Stimulated activated effector memory CD8-positive, alpha-beta T cell treated with anti-CD3 and anti-CD28 coated beads, Interleukin-12 subunit alpha, Interleukin-12 subunit beta, amount 100 ng/mL, for 72 hours (primary cell): ENCODE measurements at places on chromosomes 6 and 20.

- DNase-seq: peak; percentile 8
Measured at GRCh38 chr6:13319891-13320564, 8.3 kb downstream of the TBC1D7 start.

DNA sequence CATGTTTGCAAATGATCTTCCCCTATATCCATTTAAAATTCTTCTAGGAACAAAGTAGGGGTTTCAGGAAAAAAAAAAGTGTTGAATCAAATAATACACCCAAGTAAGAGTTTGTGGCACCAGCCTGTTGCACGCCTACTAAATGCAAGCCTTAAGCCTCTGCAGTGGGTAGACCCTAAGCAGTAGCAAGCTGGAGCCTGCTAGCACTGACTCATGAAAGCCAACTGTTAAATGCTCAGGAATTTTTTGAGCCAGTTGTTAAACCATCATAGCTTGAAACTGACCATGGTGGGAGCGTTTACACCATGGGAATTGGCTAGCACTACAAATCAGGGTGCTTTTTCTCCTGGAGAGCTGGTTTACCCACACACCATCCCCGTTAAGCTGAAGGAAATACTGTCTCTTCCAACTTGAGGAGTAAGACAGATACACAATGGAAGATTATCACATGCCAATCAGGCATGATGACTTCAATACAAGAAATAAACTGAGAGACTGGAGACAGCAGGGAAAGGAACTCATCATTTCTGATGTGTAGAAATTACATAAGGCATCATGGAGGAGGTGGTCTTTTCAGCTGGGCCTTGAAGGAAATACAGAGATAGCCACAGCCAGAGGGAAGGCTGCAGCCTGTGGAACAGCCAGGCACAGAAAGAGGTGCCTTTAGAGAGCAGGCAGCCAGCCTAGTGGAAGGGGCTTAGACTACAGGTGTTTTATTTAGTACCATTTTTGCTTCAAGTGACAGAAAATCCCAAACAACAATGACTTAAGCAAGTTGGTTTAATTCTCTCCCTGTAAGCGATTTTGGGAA, 110.8 kb downstream of the SNX5 start:
- DNase-seq: no peak

- no peak for DNase-seq
Measured at GRCh38 chr6:27755768-27756167, 156.4 kb downstream of the OR2B2 start.

GRCh38 chr6:163337958-163338357, 76.6 kb upstream of the QKI start:
- DNase-seq: no peak

- DNase-seq: no peak
Measured at GRCh38 chr6:6682225-6682624, 93.7 kb downstream of the LY86 start.

DNA sequence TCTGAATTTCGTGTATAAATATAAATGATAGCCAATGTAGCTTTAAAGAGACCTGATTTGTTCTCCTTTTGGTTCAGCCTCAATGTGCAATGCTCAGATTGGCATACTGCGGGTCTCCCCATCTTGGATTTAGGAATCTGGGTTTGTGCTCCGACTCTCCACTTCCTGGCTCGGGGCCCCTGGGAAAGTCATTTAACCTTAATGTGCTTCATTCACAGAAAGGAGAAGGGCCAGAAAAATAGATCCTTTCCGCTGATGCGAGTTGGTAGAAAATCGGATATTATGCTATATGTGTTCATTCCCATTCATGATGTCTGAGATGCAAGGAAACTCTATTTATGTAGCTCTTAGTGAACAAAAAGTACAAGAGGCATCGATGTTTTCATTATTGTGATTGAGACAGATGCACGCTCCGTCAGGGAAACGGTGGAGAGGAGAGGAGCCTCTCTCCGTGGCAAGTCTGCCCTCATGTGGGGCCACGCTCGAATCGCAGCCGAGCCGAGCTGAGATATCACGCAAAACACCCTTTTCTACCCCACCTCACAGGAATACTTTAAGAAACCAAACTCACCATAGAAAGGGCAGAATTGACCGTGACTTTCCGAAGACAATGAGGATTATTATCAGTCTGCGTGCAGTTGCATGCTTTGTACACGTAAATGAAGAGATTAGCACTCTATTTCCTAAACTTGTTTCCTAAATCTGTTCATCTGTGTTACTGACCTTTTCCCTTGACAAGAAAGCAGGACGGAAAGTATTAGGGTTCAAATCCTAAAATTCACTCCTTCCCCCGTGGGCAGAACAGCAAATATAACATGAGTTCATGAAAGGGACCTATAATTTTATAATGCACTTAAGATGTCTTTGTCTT, 136.6 kb downstream of the COL9A1 start:
- no peak for DNase-seq

GRCh38 chr6:7129360-7129759, 21.6 kb downstream of the RREB1 start:
- DNase-seq: no peak

GRCh38 chr6:134071846-134072245, 19.4 kb upstream of the SLC2A12 start:
- no peak for DNase-seq

DNA sequence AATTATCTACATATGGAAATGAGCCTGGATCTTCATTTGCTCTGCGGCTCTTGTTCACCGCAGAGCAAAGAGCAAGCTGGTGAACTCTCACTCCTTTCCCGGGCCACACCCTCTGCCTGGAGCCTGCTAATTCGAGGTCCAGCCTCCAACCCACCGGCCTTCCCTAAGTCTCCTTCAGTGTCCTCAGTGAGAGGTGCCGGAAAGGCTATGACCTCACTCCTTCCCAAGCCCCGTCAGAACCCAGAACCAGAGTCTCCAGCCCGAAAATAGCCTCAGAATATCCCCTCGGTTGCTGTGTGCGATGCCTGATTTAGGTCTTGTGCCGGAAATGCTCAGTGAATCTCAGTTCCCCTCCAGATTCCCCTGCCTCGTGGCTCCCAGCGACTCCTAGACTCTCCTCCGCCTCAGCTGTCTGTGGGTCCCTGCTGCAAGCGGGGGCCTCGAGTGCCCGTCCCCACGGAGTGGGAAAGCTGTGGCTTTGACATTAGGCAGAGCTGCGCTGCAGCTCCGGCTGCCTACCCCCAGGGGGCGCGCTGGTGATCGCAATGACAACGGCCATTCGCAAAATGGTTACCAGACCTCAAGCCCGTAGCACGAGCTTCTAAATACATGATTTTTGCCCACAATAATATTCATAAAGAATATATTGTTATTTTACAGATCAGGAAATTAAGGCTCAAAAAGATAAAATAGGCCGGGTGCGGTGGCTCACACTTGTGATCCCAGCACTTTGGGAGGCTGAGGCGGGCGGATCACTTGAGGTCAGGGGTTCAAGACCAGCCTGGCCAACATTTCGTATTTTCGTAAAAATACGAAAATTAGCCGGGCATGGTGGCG, 4.1 kb upstream of the BNIP5 start:
- peak; percentile 84 for DNase-seq

DNA sequence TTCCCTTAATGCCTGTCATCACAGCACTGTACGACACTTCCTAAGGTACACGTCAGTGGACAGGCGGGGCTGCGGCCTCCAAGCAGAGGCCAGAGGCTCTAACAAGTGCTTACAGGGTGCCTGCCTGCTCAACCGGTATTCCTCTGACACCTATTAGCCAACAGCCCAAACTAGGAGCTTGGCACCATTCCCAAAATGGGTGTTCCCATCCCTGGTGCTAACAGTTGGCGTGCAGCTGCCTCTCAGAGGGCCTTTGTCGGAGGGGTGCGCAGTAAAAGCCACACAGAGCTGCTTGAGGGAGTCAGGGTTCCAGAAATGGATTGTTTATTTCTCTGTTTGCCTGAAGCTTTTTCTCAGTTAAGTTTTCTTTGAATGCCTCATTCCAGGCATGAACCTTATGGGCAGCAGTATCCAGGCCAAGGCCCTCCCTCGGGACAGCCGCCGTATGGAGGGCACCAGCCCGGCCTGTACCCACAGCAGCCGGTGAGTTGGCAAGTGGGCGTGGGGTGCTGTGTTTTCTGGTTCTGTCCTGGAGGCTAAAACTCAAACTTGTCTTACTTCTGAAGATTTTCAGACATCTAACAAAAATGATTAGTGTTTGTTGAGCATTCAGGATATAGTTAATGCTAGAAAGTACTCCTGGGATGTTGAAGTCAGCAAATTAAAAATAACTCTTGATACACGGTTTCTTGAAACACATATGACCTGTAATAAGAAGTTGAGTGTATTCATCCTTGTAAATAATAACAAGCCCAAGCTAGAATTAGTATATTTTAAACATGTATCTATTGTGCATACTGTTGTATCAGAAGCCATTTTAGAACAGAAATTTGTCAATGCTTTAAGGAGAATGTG, 124.7 kb downstream of the TMEM242 start:
- DNase-seq: no peak

DNA sequence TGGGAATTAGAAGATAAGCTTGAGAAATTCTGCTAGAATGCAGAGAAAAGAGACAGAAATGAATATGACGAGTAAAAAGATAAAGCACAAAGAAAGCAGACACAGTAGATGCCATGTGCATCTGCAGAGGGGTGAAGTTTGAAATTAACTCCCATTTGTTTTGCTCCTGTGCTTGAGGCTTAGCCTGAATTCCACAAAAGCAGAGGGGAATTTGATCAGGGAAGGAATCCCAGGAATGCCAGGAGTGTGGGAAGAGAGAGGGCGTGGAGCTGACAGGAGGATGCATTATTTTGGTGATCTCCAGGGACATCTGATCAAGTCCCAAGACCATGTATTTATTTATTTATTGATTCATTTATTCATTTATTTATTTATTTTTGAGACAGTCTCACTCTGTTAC, 55.6 kb downstream of the SLC22A1 start:
- no peak for DNase-seq

- DNase-seq: no peak
Measured at GRCh38 chr6:18752278-18753068, 365.3 kb downstream of the RNF144B start.

DNA sequence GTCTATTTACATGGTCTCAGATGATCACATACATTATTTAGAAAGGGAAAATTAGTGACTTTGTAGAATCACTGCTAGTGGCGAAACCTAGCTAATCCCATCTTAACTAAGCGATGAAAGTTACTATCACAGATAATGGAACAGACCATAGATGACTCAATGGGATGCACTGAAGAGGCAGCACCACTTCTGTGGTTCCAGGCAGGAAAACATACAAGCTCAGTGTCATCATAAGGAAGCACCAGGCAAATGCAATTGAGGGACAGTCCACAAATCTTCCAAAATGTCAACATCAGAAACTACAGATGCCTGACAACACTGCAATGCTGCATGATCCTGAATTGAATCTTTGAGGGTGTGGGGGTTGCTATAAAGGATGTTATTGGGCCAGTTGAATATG, 15.9 kb upstream of the SNAI1 start:
- DNase-seq: no peak

DNA sequence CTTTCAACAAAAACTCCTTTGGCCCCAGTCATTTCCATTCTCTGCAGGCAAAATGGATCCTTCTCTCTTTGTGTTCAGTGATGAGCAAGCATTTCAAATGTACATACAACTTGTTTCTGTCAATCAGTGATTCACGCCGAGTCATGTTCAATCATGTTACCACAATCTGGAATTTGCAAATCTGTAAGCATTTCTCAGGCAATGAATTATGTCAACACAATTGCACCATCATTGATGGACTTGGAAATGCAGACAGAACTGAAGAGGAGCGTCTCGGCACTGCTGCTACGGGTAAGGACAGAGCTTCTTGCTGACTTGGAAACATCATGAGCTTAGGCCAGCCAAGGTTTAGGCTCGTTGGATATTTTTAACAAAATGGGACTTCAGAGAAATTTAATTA, 132.8 kb upstream of the AGPAT4 start:
- no peak for DNase-seq

- DNase-seq: no peak
Measured at GRCh38 chr6:54291146-54291545, 17.1 kb upstream of the TINAG start.

GRCh38 chr20:57417051-57417689, 26.0 kb downstream of the RBM38 start:
- no peak for DNase-seq

DNA sequence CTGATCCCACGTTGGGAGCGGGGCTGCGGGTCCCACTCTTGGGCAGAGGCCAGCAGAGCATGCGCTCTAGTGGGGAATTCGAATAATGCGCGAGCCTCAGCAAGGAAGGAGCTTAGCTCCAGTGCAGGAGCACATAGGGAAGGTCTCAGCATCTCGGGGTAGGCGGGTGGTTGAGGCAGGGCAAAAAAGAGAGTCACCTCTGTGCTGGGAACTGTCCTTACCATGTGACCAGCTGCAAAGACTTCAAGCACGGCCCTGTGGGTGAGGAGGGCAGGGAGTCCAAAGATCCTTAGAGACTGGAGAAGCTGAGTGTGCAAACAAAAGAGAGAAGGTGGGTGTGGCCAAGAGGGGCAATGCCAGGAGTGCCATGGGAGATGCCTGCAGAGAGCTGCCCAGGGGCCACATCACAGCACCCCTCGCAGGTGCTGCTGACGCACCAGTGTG, 79.2 kb upstream of the CD93 start:
- no peak for DNase-seq

GRCh38 chr20:41671143-41671542, 53.0 kb upstream of the CHD6 start:
- DNase-seq: no peak

- no peak for DNase-seq
Measured at GRCh38 chr20:23570178-23570760, 2.0 kb upstream of the CST9L start.

- DNase-seq: no peak
Measured at GRCh38 chr20:3964719-3965118, 50.6 kb downstream of the RNF24 start.

DNA sequence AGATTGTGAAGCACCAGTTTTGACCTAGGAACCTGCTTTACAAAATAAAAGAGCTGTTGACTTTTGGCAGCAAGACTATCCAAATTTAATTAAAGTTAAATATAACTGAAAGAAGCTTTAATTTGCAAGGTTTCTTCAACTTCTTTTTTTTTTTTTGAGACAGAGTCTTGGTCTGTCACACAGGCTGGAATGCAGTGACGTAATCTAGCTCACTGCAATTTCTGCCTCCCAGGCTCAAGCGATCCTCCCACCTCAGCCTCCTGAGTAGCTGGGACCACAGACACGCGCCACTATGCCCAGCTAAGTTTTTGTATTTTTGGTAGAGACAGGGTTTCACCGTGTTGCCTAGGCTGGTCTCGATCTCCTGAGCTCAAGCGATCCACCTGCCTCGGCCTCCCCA, 13.7 kb upstream of the CSE1L start:
- no peak for DNase-seq

DNA sequence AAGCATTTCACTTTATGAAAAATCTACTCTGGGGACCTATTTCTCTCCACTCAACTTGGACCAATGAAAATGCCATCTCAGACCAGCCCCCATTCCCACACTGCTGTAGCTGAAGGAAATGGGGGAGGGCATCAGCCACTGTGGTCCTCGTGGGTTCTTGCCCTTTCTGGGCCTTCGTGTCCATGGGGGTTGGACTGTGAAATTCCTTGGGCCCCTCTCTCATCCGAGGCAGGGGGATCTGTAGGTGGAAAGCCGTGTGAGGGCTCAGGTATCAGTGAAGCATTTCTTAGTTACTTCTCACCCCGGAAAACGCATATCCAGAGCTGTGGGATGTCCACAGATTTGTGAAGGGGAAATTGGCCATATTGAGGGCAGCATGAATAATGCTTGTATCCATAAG, 147.9 kb downstream of the CDC5L start:
- no peak for DNase-seq
